GM12891 (cell line): ENCODE measurements at places on chromosomes 13 and 19.

- no peak for DNase-seq
Observed at GRCh38 chr13:31891472-31891871, 140.1 kb upstream of the FRY start.

GRCh38 chr13:65057986-65058385 is 2172.2 kb downstream of the PCDH9 start:
- DNase-seq, result no peak

DNA sequence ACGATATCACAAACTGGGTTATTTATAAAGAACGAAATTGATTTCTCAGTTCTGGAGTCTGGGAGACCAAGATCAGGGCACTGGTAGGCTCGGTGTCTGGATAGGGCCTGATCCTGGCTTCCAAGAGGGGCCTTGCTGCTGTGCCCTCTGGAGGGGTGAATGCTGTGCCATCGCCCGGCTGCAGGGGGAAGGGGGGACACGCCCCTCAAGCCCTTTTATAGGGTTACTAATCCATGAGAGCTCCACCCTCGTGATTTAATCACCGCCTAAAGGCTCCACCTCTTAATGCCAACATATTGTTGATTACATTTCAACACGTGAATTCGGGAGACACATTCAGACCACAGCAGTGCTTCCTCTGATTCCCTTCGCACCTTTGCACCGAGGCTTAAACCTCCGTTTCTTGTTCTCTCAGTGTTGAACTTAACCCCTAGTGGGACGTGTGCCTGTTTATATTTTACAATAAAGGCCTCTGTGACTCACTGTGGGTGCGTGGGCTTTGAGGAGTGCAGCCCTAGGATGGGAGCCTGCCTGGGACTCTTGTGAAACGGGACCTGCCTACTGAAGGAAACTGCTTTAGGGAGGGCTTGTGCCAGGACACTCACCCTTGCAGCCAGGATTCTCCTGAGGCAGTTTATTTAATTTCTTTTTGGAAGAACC is 52.4 kb upstream of the SPATA13 start:
- DNase-seq, result no peak

DNA sequence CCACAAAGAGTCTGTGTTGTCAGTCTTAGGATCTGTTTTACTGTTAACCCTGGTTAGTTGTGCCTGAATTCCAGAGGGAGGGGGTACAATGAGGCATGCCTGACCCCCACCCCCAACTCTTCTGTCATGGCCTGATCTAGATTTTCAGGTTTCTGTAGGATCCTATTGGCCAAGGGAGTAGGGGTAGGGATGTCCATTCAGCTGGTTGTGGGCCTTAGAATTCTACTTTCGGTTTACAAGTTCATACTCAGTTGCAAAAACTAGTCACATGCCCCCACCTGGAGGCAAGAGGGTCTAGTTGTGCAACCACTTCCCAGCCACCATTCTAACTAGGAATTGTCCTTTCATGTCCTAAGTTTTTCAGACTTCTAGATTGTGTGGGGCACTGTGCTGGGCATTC is 94.3 kb upstream of the MBNL2 start:
- no peak for DNase-seq

DNA sequence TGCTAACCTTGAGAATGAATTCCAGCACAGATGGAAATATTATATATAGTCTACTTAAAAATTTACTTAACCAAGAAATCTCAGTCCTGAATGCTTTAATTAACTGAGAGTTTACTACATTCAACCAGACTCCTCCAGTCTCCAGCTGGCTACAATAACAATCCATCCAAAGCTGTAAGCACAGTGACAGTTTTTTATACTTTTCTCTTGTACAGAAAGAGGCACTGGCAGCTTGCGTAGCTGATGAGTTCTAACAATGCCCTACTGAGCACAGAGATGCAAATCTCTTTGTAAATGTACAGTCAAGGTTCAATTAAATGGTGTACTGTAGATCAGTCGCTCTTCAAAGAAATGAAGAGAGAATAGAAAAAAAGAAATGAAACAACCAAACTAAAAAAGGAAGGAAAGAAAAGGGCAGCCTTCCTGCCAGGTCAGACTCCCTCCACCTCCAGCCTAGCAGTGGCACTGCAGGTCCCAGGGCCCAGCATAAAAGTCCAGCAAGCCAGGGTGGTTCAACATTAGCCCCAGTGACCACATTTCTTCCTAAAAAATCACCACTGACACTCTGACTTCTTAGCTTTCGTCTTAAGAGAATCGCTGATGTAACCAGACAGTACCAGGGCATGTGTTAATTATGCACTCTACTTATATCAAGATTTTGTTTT is 88.4 kb downstream of the SACS start:
- DNase-seq, result no peak

GRCh38 chr19:18626906-18627305 is 9.9 kb upstream of the KLHL26 start:
- no peak for DNase-seq

DNA sequence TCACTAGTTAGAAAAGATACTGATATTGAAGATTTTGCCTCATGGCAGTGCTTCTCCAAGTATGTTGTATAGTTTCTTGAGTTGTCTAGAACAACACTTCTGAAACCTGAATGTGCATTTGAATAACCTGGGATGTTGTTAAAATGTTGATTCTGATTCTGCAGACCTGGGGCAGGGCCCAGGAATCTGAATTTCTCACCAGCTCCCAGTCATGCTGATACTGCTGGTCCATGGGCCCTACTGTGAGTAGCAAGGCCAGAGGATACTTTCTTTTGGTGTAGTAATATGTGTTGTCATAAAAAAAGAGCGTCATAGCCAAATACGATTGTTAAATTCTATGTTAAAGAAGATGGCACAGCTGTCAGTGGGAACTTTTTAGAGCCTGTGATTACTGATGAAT is 41.6 kb upstream of the C1QTNF9 start:
- no peak for DNase-seq

GRCh38 chr13:51849145-51850101 is 4.4 kb upstream of the TMEM272 start:
- peak; percentile 39 for DNase-seq

DNA sequence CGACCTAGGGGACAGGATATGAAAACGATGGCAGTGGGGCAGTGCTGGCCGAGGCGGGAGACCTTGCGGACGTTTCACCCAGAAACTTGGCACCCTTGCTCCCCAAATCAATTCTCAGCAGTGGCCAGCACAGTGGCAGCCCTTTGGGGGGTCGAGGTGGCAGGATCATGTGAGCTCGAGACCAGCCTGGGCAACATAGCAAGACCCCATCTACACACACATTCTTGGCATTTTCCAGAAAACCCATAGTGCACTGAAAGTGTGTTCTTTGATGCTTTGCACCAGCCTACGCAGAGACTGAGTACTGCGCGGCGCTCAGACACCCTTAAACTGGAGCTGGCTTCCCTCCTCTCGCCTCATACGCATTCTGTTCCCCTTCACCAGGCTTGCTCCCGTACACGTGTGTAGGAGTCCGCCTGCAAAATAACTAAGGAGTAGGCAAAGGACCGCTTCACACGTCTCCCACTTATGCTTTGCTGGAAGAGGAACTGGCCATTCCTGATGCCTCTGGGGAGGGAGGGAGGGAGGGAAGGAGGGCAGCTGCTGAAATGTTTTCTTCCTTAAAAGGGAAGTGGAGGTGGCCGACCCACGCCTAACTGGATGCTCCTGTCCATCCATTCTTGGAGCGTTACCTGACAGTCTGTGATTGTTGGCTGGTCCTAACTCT is 23.5 kb upstream of the MIER2 start:
- DNase-seq, result no peak

- DNase-seq, result no peak
Observed at GRCh38 chr13:94880463-94880862, 168.1 kb upstream of the SOX21 start.
